ENCODE measurements at places on chromosomes 7 and 10.
A peak's percentile ranks its signal among the peaks of the same experiment; 100 is the strongest.

DNA sequence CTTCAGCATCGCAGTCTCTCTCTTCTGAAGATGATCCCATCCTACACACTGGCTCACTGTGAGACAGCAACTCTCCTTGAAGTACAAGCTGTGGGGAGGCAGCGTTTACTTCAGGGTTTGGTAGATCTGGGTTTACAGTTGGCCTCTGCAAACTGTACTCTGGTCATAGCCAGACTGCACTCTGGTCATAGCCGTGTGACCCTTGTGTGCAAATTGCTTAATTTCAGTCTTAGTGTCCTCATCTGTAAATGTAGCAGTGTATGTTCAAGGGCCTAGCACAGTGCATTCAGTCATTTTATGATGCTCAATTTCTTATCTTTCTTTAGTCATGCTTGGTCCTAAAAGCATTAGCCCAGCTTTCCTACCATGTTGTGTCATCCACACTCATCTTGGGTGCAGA is 188.2 kb downstream of the LRMDA start:
- DNase-seq: no peak

GRCh38 chr10:24706479-24707118 is 17.1 kb downstream of the ARHGAP21 start:
- no peak for DNase-seq

DNA sequence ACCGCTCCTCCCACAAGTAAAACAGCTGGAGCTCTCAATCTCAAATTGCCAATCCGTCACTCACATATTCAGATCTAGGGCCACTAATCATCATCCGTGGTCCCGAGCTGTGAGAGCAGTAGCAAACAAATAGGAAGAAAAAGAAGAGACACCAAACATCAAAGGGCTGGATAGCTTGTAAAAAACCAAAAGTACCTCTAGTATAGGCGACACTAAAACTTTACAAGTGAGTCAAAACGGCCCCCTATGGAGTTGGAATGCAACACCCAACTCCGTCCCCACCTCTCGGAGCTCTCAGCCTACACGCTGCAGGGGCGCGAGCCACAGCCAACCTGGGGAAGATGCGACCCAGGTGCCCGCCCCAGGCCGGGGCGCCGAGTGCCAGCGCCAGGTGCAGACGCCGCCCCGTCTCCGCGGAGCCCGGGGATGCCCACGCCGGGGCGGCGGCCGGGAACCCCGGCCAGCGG is 581 bp downstream of the FAM3C start:
- peak; percentile 21 for DNase-seq

GRCh38 chr7:150799741-150800580 is at the start of gene TMEM176B:
TMEM176B (minus strand) TSS chr7:150800364; CDS start chr7:150796569, 3,795 bp downstream.
- DNase-seq: peak; percentile 1
